NCI-H1048 (cell line): ENCODE measurements at places on chromosomes 12 and 14.

GRCh38 chr12:46843811-46844210 lies 18.0 kb upstream of the SLC38A4 start:
- DNase-seq = no peak

GRCh38 chr14:102991376-102991775 lies 66.0 kb downstream of the CDC42BPB start:
- no peak for DNase-seq

- no peak for DNase-seq
These were observed 570 bp downstream of the DMAC2L start for GRCh38 chr14:50312734-50313054.

DNA sequence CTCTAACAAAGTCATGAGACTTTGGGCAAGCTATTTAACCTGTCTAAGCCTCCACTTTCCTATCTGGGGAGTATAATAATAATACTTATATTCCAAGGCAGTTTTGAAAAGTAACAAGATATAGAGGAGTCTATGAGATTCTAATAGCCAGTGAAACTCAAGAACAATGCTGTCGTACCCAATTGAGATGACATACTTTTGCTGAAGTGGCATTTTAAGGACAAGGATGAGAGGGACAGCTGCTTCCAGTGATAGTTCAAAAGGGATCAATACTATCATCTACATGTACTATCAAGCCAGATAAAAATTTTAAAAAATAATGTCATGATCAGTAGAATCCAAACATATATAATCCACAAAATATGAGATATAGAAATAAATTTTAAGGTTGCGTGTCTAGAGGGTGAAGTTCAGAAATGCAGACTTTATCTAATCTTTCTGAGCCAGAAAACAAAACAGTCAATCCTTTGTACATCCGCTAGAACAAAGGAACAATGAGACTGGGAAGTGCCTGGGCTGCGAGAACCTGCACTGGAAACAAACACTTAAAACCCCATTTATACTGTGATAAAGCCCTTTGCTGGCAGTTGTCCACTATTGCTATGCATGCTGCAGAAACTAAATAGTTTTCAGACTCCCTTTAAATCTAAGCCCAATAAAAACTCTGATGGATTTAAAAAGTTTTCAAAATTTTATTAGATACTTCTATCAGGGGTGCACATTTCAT lies 38.6 kb downstream of the PTPRB start:
- DNase-seq = no peak

- no peak for DNase-seq
These were observed 1.9 kb upstream of the DCAF5 start for GRCh38 chr14:69154779-69155178.

DNA sequence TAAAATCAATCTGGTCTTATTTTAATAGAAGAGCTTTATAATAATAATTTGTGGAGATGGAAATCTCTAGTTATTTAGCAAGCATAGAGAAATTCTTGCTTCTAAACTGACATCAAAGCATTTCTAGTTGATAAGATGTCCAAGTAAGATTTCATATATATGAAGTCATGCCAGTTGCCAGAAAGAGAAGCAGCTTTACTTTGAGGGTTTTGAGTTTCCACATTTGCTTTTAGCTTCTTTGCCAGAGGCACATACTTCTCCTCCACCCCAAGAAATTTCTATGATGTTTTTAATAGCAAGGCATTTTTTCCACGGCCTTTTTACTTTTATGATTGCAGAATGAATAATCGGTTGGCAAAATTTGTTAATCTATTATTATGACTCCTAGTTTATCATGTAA lies 24.2 kb upstream of the YAF2 start:
- DNase-seq = no peak
